AG09309 (cell line): ENCODE measurements at places on chromosomes 1 and 21.
A peak's percentile ranks its signal among the peaks of the same experiment; 100 is the strongest.

- DNase-seq: no peak
Observed at GRCh38 chr1:37628026-37628556, 6.6 kb downstream of the RSPO1 start.

DNA sequence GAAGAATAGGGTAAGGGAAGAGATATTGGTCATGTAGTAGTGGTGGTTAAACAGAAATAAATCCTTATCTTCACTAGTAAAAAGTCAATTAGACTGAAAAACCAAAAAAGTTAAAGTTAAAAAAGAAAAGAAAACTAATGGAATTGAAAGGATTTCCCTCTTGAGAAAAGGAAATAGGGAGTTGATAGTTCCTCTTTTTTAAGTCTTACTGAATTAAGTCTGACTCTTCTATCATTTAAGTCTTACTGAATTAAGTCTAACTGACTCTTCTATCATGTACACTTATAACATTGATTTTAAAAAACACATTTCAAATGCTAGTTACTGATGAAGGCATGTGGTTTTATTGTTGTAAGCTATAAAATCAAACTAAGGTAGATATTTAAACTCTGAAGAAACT lies 49.5 kb upstream of the TENT5C start:
- no peak for DNase-seq

- DNase-seq: no peak
Observed at GRCh38 chr21:41506611-41507520, 1.1 kb downstream of the TMPRSS2 start.

DNA sequence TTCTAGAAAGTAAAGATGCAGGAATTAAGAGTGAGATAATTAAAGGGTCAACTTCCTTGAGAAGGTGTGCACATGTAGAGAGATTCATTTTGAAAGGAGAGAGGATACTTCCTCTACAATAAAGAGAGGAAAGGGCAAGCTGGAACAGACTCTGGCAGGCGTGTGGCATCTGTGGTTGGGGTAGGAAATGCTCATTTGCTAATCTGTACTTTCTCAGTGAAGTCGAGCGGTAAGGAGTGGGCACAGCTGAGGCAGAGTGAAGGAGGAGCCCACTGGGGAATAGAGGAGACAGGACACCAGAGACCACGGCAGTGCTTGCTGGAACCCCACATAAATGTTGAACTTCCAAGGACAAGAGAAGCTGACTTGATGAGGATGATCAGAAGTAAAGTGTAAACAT lies 49.1 kb downstream of the PCSK9 start:
- DNase-seq: no peak

DNA sequence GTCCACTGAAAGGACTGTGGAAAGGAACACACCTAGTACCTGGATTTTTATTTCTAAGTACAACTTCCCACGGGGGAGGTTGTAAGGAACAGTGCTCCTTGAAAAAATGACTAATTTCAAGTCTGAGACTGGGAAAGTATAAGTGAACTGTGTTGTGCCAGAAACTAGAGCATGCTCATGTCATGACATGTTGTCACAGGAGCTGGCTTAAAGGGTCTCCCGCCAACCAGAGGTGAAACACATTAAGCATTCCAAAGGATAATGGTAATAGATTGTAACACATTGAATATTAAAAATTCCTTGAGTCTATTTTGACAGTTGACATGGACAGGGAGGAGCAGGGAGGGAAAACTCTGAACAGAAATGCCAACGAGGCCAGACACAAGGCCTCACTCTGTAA lies 6.3 kb downstream of the ATP2B4 start:
- no peak for DNase-seq

- peak; percentile 42 for DNase-seq
Observed at GRCh38 chr1:168341483-168341975, 60.9 kb downstream of the TBX19 start.
